ENCODE measurements at places on chromosomes 5 and 9.

GRCh38 chr5:68409259-68409658 is 193.7 kb downstream of the PIK3R1 start:
- DNase-seq = peak; percentile 64

GRCh38 chr9:129486756-129487657 is 133.9 kb downstream of the C9orf50 start:
- DNase-seq = no peak

DNA sequence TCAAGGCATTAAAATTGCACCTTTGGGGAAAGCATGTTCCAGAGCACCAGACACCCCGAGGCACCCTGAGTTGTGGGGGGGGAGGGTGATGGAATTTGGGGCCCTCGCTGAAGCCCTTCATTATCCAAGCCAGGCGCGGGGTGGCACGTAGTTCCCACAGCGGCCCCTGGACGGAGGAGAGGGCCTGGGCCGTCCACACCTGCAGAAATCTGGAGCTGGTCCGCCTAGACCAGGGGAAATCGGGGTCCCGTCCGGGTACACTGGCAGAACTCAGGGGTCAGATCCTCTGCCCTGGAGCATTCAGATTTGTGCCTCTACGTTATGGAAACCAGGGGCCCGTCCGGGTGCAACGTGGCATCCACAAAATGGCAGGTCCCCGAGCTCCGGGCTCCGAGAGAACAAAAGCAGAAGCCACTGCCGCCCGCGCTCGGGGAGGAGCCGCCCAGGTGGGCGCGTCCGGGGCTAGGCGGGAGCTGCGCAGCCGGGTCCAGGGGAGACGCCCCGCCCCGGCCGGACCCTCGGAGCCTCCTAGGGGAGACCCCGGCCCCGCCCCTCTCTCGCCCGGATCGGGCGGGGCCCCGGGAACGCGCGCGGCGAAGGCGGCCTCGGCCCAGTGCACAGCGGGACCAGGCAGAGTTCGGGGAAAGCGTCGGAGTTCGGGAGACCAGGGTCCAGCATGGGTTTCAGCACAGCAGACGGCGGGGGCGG is at the start of gene PLEKHG4B:
PLEKHG4B (plus strand) TSS at position 613 of the 708 bp plus-strand sequence; CDS start at position 677, 64 bp downstream.
- peak; percentile 61 for DNase-seq

DNA sequence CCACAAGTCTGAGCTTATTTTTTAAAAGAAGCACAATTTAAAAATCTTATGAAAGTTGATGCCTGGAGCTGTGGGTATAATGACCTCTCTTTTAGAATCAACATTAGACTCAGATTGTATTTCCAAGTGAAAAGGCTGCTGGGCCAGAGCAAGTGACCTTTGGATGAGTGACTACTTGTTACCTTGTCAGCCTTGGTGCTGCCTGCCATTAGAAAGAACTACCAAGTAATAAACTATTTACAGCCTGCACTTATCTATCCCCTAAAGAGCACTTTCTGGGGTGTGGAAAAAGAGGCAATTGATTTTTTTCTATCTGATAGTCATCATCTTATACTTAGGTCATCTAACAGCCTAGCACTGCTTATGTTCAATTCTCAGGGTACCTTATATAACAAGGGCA is 134.9 kb upstream of the FBXL17 start:
- DNase-seq = no peak

GRCh38 chr5:61624553-61625136 is 292.6 kb downstream of the ZSWIM6 start:
- DNase-seq = no peak

GRCh38 chr5:157821822-157822622 is 36.9 kb downstream of the CLINT1 start:
- DNase-seq = peak; percentile 3

DNA sequence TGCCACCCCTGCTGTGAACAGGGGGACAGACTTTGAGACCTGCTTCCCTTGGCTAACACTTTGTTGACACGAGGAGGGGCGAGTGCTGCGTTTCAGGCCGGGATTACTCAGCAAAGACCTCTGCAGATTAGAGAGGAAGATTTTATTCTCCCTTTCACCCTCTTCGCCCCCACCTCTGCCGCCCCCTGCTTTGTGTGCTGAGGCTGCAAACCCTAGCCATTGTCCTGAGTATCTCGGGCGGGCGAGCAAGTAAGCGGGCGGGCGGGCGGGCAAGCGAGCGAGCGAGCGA is 6.0 kb downstream of the ISL1 start:
- no peak for DNase-seq

DNA sequence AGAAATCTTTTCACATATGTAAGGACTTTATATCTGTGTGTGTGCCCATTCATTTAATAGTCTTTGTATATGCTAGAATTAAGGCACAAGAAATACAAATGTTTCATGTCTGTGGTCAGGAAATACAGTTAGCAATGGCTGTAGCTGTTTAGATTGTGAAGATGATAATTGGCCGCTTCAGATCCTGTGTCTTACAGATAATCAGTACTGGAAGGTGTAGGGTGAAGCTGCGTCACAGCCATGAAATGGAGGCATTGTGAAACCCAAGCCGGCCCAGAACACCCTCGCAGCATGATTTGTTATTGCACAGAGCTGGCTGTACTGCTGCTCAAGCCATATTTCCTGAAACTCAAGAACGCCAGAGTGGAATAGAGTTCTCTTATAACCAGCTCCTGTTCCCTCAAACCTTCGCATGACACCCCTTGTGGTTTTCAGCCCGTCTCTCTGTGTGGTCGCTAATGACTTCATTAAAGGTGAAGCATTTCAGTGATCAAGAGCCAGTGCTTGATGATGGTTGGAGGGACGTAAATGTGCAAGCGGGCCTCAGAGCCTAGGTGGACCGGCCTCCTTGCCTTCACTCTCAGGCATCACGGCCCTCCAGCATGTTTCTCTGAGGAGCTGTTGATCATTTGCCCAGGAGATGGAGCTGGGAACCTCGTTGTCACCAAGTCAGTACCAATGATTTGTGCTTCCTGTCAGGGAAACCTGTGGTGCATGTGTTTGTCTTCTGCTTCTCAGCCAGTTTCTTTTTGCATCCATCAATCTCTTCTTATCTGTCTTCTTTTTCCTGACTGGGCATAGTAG is 80.1 kb downstream of the F2RL2 start:
- no peak for DNase-seq

GRCh38 chr5:78060421-78060820 is 234.1 kb downstream of the AP3B1 start:
- peak; percentile 58 for DNase-seq

- no peak for DNase-seq
These were observed 101.2 kb downstream of the UGCG start for GRCh38 chr9:111997831-111998230.

DNA sequence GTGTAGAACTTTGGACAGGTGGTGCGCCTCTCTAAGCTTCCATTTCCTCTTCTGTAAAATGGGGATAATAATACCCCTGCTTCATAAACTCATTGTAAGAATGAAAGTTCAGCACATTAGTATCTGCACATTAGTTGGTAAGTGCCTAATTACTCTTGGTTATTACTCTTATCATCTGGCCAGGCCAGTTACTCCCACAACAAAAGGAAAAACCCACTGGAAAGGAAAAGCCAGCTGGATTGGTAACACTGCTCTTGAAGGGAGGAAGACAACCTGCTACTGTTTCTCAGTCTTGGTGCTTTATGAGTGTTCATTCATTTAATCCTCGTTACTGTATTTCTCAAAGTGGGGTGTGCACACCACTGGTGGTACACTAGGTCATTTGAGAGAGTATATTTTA is 251.4 kb downstream of the ARHGAP26 start:
- DNase-seq = no peak

DNA sequence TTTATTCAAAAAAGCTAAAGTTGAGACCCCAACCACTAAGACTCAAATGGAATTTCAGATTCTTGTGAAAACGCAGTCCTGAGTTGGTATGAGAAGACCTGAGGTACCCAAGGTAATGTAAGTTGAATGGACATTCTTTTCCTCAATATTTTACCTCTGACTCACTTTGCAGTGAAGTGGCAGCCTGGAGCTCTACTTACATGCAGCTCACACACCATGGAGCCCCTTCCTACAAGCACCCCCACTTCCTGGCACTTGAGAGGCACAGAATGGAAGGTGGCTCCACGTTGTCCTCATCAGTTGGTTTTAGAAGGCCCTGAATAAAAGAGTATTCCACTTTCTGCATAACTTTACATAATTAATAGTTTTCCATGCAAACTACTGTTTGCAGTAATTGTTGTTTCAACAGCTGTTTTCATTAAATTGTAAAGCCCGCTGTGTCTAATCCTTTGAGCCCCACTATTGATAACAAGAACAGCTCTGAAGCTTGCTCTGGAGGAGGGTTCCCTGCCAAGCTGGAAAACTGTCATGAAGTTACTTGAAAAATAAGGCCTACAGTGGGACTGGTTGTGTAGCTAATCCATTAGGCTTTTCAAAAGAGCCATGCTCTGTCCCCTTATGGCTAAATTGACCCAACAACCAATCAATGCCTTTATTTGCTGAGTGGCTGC is 102.2 kb upstream of the SPATA31D4 start:
- peak; percentile 44 for DNase-seq

GRCh38 chr9:31623511-31623910 is 760.9 kb upstream of the ACO1 start:
- DNase-seq = no peak

DNA sequence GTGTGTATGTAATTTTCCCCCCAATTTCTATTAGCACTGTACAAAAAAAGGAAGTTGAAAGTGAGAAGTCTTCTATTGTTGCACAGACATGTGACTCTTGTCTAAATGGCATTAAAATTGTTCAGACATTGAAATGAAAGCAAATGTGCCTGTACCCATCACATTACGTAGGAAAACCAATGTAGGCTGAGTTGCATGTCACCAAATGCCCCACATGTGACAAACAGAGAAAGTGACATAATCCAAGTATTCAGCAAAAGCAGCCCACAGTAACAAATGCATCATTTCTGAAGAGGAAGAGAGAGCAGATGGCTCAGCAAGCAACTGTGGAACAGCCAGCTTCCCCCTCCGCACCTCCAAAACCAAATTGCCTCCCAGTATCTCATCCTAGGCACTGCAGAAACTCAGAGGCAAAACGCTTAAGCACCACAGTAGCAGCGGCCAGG is 161.5 kb upstream of the NR4A3 start:
- no peak for DNase-seq

DNA sequence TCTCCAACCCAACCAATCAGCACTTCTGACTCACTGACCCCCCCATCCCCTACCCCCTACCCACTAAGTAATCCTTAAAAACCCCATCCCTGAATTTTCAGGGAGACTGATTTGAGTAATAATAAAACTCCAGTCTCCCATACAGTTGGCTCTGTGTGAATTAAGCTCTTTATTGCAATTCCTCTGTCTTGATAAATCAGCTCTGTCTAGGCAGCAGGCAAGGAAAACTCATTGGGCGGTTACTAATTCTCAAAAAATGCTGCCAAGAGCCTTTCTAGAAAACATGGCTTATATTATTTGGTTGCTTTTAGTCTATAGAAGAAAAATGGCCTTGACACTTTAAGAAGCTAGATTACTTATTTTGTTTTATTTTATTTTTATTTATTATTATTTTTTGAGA is 131.7 kb downstream of the SUSD1 start:
- peak; percentile 77 for DNase-seq

DNA sequence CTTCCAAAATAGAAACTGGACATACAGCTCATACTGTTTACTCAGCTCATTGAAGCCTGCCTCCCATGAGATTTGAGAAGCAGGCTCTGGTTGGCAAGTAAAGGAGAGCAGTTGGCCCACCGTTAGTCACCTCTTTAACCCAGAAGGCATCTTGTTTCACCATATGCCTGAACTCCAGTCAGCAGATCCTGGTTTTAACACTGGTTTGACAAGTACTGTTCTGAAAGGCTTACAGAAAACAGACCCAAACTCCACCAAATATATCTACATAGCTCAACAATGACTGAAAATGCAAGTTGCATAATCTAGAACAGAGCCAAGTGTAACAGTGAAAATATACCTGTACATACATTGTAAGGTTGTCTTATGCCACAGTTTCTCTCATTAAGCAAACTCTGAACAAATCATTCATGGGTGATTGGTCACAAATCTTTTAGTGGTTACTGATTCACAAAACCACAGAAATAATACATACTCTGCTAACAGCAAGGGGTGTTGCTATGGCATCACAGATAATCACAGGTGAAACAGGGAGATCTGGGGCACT is 198.8 kb downstream of the BNC2 start:
- peak; percentile 79 for DNase-seq

DNA sequence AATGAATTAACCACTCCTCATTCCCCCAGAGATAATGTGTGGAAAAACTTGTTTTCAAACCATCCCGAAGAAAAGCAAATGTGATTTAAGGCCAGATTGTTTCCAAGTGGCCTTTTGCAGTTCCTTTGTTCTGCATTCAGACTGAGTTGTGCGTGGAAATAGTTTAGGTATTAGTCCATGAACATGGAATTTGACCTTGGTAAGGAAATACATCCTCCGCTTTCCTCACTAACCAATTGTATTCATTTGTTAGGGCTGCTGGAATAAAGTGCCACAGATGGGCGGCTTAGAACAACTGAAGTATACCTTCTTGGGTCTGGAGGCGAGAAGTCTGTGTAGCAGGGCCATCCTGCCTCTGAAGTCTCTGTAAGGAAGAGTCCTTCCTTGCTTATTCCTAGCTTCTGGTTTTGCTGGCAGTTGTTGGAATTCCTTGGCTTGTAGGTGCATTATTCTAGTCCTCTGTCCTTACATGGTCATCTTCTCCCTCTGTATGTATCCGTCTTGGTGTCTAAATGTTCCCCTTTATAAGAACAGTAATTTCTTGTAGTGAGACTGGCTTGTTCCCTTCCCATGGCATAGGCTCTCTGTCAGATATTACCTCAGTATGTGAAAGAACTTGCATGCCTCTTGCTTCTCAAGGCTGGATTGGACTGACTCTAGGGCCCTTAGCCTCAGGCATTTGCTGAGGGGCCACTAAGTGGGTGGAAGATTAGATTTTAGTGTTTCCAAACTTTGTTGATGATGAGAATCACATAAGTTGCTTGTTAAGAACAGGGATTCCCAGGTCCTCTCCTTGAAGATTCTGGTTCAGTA is 53.9 kb downstream of the RAI14 start:
- DNase-seq = peak; percentile 89

DNA sequence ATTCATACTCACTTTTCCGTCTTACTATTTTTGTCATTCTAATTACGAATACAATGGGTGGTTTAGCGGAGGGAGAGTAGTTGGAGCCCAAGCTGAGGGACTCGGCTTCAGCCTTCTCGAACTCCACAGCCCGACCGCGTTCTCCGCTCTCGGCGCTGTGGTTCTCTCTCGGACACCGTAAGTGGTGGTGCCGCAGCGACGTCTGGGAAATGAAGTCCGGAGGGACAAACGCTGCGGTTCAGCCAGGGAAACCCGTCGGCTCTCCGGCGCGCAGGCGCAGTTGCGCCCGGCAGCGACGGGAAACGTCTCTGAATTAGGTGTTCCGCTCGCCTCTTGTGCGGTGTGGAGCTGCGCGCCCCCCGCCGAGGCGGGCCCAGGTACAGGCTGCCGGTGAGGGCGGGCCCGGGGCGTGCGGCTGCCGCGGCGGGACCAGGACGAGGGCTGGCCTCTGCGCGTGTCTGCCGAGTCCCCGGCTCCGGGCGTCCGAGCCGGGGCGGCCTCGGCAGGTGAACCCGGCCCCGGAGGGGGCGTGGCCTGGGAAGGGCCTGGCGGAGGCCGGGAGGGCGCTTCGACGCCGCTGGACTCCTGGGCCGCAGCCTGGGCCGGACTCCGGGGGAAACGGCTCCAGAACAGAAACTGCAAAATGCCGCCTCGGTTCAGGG is at the start of gene ZNF879:
ZNF879 (plus strand) TSS at position 277 of the 662 bp plus-strand sequence. CDS start 1,201 bp downstream, outside the sequence.
- peak; percentile 95 for DNase-seq
